ENCODE measurements at places on chromosomes 3 and 15. TPM values are rescaled to one million over a fixed set of nuclear protein-coding genes. Genes with fewer than 3 reads are reported as not detected.

The RHCG gene
- polyA plus RNA-seq, result 1.7 TPM

The PCOLCE2 gene
- 5.5 TPM for polyA plus RNA-seq

GRCh38 chr3:145639003-145639606, 521.9 kb downstream of the PLOD2 start:
- H3K27ac ChIP-seq, result no peak overlapping the region

DNA sequence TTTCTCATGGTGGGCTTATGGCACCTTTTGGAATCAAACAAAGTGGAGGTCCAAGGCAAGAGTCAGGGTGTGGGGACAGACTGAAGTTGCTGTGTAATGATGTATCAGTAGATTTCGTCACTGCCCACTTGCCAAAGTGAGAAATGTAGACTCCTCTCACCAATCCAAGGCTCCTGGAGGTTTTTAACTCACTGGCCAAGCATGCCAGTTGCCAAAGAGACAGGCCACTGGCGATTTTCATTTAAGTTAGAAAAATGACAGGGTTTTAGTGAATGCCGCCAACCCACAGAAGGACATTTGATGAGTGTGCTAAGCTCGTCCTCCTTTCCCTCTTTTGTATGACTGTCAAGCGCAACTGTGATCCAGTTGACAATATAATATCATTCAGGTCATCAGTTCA, 209.2 kb downstream of the FEZF2 start:
- no peak overlapping the region for H3K27ac ChIP-seq
- no peaks in the 10 kb centered on the region for H3K27me3 ChIP-seq
- no peaks in the 10 kb centered on the region for H3K4me1 ChIP-seq
- DNase-seq, result no peak
- no peaks in the 10 kb centered on the region for H3K36me3 ChIP-seq

DNA sequence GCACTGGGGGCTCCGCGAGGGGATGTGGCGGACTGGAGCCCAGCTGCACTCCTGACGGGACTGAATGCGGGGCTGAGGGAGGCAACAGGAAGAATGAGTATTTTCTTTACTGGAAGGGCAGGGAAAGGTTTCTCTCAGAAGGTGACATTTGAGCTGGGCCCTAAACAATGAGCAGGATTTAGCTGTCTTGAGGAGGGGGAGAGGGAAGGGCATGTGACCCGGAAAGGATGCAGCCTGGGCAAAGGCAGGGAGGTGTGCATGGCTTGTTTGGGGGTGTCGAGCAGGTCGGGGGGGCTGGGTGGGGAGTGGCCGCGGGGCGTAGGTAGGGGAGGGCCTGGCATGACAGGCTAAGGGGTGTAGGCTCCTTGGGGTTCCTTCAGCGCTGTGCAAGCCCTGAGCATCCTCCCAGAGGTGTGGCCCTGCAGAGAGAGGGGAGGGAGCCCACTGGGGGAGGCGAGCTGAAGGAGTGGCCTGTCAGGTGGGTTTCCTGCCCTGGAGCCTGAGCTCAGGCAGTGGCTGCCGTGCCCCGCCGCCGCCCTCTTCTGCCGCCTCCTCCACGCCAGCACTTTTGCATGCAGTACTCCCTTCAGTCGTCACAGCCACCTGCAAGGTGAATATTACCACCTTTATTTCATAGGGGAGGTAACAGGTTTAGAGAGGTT, 17.2 kb upstream of the ANKDD1A start:
- peak overlapping the region; percentile 98 for H3K27ac ChIP-seq
- H3K4me1 ChIP-seq, result peaks cover 32% of the 10 kb centered on the region
- H3K4me3 ChIP-seq, result no peak overlapping the region
- no peaks in the 10 kb centered on the region for H3K36me3 ChIP-seq
- peak; percentile 59 for DNase-seq
- no peaks in the 10 kb centered on the region for H3K27me3 ChIP-seq

DNA sequence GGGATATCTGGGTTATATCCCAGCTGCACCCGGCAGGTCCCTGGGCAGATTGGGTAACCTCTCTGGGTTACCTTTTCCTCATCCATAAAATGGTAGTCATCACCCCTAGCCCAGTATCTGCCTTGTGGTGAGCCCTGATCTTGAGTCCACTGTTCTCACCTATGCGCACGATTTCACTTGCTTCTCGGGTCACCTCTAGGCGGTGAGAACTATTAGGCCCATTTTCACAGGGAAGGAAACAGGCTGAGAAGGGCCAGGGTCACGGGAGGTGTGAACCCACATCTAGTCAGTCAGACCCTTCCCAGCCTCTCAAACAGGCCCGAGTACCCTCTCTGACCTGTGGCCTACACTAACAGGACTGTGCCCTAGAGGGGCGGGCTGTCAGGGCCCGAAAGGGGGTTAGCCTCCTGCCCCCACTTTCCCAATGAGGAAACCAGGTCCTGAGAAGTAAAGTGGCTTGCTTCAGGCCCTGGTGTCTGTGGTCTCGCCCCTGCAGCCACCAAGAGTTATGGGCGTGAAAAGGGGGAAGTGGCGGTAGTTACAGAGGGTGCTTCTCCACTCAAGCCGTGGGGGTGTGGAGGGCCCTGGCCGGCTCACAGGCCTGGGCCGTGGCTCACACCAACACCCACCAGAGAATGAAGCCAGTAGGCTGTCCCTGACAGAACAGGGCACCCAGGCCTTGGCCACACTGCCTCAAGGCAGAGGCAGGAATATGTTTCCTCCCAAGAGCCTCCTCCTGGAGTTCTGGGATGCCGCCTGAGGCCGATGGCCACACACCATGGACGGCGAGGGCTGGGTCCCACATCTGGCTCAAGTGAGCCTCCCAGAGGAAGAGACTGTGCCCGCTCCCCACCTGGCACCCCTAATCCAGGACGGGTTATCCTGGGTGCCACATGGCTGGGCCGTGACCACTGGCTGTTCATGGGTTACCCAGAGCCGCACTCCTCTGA, 19.5 kb downstream of the PSTPIP1 start:
- no peak for DNase-seq
- no peaks in the 10 kb centered on the region for H3K36me3 ChIP-seq
- H3K4me3 ChIP-seq, result no peak overlapping the region
- H3K27ac ChIP-seq, result no peak overlapping the region
- no peaks in the 10 kb centered on the region for H3K4me1 ChIP-seq
- no peaks in the 10 kb centered on the region for H3K27me3 ChIP-seq

GRCh38 chr3:36677331-36678007, 86.9 kb downstream of the DCLK3 start:
- no peaks in the 10 kb centered on the region for H3K4me1 ChIP-seq
- DNase-seq, result no peak
- H3K27ac ChIP-seq, result no peak overlapping the region

Data from hepatocyte (in vitro differentiated cells).